ENCODE measurements at places on chromosomes 4 and X.

GRCh38 chr4:67052814-67053675 lies 492.3 kb downstream of the CENPC start:
- no peak for DNase-seq

DNA sequence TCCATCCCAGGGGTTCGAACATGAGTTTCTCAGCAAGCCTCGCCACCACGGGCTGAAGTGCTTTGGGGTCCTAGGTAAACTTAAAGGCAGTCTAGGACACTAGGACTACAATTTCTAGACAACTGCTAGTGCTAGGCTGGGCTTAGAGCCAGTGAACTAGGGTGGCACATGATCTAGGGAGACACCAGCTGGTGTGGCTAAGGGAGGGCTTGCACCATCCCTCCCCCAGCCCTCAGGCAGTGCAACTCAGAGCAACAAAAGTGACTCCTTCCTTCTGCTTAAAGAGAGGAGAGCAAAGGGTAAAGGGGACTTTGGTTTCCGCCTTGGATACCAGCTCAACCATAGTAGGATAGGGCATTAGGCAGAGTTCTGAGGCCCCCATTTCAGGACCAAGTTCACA lies 162.5 kb upstream of the AFF2 start:
- DNase-seq: no peak

GRCh38 chr4:117664706-117665444 lies 369.4 kb upstream of the NDST3 start:
- DNase-seq: no peak

DNA sequence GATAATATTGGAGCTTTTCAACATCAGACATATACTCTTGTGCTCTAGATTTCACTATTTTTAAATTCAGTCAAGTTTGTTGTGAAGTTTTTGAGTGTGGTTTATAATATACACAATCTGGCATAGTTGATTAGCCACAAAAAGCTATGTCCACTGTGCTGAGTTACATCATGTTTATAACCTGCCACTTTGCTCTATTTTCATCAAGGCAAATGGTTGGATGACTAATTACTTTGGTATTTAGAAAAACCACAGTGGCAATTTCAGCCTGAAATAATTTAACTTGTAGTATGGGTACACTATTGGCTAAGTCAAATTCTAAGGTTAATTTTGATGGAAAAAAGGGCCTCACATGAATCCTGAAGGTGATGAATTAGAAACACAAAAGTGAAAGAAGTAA lies 262.6 kb downstream of the C4orf33 start:
- DNase-seq: no peak

DNA sequence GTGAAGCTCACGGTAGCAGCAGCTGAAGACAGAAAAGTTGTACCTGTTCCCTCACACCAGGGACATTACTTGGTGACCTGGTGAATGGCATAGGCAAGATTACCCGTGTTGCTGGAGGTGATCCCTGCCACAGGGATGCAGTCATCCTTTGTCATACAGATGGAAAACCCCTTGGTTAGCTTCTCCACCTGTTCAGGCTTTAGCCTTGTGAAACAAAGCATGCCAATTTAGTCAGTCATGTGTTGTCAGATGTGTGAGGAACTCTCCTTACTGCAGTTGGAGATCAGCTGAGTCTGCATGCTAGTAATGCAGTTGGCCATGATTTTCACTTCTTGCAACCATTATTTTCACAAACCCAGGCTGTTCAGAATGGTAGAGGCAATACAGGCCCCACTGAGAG lies 41.0 kb downstream of the AMELX start:
- DNase-seq: no peak

DNA sequence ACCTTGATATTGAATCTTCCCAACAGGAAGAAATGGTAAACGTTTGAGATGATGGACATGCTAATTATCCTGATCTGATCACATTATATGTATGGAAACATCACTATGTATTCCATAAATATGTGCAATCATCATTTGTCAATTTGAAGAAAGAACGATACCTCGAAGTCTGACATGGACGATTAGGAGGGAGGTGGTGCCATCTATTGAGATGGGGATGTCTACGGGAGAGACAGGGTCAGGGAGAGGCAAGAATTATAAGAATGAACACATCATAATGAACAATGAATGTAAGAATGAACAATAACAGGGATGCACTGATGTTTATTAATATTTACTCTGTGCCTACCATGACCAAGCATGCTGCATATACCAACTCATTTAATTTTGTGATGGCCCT lies 93.7 kb upstream of the SOD3 start:
- DNase-seq: no peak

DNA sequence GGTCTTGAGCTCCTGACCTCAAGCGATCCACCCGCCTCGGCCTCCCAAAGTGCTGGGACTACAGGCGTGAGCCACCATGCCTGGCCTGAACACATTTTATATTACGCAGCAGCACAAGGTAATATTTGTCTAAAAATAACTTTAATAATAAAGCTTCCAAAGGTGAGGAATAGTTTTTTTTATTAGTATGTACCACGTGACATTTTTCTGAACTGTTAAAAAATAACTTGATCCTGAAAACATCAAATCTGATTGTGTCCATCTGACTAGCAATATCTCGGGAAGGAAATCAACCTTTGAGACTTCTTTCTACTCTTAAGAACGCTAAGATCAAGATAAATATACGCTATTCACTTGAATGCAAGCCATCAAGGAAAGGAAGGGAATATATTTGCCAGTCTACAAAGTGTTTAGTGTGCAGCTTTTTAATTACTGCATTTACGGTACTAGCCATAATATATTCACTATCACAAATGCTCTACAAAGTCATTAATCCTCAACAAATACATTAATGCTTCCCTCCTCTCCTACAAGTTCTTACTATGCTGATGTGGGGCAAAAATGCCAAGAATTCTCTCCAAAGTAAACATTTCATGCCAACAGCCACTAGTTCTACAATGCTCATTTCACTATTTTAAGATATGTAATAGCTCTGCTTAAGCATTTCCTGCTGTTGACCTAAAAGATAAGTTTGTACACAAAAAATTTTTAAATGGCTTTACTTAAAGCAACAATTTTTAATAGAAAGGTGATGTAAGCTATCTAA lies 143.6 kb downstream of the APBB2 start:
- DNase-seq: no peak

GRCh38 chrX:68421636-68422035 lies 11.7 kb downstream of the OPHN1 start:
- DNase-seq: no peak

- no peak for DNase-seq
Measured at GRCh38 chr4:165170819-165171218, 36.5 kb upstream of the KLHL2 start.

- no peak for DNase-seq
Measured at GRCh38 chrX:68896581-68896980, 67.8 kb downstream of the EFNB1 start.

GRCh38 chr4:139901531-139902320 lies 236.1 kb downstream of the MGST2 start:
- no peak for DNase-seq

DNA sequence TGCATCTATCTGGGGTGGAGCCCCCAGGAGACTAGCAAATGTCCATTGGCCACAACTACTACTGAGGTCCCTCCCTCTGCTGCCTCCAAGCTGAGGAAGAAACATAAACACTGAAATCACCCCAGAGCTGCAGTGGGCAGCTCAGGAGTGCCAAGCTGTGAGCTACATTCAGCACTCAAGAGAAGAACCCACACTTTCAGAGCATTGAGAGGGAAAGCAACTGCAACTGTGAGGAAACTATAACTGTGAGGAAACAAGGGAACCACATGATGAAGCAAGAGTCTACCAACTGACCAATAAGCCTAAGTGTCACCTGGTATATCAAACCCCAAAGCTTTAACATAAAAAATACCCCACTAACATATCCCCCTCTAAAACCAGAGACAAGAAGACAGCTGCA lies 373.5 kb upstream of the TACR3 start:
- DNase-seq: no peak

GRCh38 chrX:41655631-41656030 lies 33.1 kb upstream of the GPR34 start:
- no peak for DNase-seq

DNA sequence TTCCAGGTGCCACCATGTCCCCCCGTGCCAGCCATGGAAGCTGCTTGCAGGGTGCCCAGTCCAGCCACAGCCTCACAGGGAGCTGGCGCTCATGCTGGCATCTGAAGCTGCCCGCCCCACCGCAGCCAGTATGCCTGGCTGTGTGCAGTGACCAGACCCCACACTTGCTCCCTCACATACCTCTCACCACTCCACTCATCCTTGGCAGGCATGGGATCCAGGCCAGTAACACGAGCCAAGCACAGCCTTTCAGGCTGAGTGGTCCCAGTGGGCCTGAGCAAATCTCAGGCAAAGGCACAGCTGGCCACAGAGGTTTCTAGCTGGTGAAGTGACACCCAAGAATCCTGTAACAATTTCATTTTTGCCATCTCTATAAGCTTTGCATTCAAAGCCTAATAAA lies 48.4 kb upstream of the SEC24B start:
- DNase-seq: no peak

GRCh38 chr4:104966349-104967033 lies 180.2 kb upstream of the TET2 start:
- DNase-seq: no peak

GRCh38 chr4:103306870-103307375 lies 108.8 kb upstream of the CENPE start:
- no peak for DNase-seq

- no peak for DNase-seq
Measured at GRCh38 chr4:136306361-136306760, 1225.9 kb downstream of the PCDH18 start.

DNA sequence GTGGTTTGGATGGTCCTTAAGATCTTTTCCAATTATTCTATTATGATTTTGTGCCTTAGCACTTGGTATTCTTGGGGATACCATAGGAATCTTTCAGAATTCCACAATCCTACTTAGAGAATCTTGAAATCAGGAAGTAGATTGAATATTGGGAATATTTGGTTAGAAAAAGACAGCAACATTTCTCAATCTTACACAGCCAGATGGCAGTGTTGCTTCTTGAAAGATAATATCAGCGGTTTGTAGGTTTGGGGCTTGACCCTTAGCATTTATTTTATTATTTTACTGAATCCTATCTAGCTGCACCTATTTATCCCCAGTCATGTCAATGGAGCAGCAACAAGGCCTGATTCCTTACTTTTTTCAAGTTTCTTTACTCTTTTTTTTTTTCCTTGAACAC lies 28.6 kb downstream of the MAGEB1 start:
- DNase-seq: no peak

GRCh38 chr4:107548211-107548905 lies 171.7 kb downstream of the PAPSS1 start:
- DNase-seq: no peak

GRCh38 chr4:172688534-172688933 lies 480.1 kb upstream of the GALNT7 start:
- no peak for DNase-seq

GRCh38 chr4:87811977-87812376 lies 12.6 kb downstream of the IBSP start:
- no peak for DNase-seq

- DNase-seq: no peak
Measured at GRCh38 chr4:154714339-154715040, 29.3 kb upstream of the LRAT start.

DNA sequence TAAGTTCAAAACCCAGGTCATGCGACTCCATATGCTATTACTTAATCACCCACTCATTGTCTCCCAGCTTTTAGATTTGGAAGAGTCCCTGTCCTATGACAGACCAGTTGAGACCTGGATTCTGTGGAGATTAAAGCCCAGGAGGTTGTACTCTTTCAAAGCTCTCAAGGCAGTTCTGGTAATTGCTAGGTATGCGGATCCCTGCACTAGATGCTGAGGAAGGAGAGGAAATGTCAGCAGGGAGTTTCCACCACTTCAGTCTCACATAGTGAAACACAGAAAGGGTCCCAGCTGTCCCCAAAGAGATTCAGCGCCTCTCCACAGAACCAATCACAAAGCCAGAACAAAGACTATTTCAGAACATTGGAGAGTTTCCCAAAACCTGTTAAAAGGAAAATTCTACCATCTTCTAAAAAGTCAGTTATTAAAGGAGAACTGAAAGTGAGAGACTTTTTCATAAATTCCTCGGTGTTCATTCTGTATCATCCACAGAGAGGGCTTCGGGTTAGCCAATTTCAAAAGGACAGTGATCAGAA lies 53.4 kb downstream of the IRF2 start:
- no peak for DNase-seq

- no peak for DNase-seq
Measured at GRCh38 chrX:139194571-139195280, 335.8 kb upstream of the F9 start.

GRCh38 chr4:61500883-61501282 lies 300.8 kb downstream of the ADGRL3 start:
- DNase-seq: no peak

DNA sequence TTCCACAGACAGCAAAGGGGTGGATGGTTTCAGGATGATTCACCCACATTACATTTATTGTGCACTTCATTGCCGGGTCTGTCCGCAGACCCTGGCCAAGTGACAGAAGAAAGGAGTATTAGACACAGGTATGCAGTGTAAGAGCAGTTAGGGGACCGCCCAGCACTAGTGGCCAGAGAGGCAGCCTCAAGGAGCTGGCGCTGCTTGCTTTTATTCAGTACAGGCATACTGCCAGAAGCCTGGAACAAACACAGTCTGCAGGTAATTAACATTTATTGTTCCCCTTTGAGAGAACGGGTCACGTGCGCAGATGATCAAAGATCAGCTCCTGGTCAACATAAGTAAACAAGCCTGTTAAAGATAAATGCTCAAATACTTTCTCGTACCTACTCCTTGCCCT lies 1639.0 kb upstream of the IGFBP7 start:
- no peak for DNase-seq

DNA sequence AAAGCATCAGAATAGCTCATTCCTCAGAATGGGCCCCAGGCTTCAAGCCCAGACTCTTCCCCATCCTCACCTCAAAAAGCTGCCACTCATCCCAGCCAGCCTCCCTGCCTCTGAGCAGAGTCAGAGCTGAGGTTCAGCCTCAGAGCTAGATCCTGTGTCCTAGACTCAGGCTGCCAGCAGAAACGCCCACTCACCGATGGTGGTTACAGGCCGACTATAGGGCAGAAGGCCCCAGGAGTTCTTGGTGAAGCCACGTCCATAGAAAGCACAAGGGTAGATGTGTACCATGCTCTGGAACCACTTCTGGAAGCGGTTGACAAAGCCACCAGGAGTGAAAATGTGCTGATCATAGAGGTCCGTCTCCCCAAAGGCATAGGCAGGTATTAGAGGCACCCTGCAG lies 7.7 kb downstream of the AWAT2 start:
- DNase-seq: no peak

GRCh38 chrX:68731254-68731653 lies 83.8 kb downstream of the STARD8 start:
- DNase-seq: no peak

- no peak for DNase-seq
Measured at GRCh38 chr4:152735396-152735859, 44.1 kb downstream of the TIGD4 start.

GRCh38 chr4:107996949-107997788 lies 7.5 kb downstream of the HADH start:
- no peak for DNase-seq

GRCh38 chrX:46831765-46832327 lies 5.0 kb upstream of the RP2 start:
- no peak for DNase-seq

- no peak for DNase-seq
Measured at GRCh38 chr4:26050671-26051070, 136.7 kb downstream of the SMIM20 start.

GRCh38 chr4:185036019-185036418 lies 17.7 kb downstream of the HELT start:
- no peak for DNase-seq

Measured in activated CD4-positive, alpha-beta T cell treated with anti-CD3 and anti-CD28 coated beads, Interleukin-2, amount 50 U/mL, for 1 hour (primary cell).